Adrenal gland (tissue), 19 donors: ENCODE measurements at places on chromosomes 3 and 15. TPM values are rescaled to one million over a fixed set of nuclear protein-coding genes. Genes with fewer than 3 reads are reported as not detected.

Gene TERC
- 200 TPM for total RNA-seq

Gene GOLGA6L4
- 3.6 TPM for total RNA-seq

Gene P3H2
- total RNA-seq, result 66.1 TPM

Gene CPN2
- 0.38 TPM for total RNA-seq

Gene CPLX3
- 0.55 TPM for total RNA-seq
